ENCODE measurements at places on chromosomes 3 and 15.

DNA sequence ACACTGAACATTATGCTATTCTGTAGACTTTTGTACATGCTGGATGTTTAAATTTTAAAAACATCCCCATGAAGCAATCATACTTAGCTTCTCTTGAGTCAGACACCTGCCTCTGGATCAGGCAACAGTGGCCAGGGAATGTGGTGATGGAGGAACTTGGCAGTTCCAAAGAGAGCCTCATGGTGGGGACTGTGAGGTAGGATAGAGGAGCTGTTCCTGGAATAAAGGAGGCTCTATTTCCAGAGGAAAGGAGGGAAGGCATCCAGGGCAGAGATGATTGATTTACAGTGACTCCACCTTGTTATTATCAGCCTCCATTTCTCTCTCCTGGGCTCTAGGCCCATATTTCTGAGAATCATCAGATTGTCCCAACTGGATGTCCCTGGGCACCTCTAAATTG is 35.0 kb upstream of the ABHD17C start:
- DNase-seq, result no peak

GRCh38 chr15:35926007-35926380 is 380.0 kb upstream of the DPH6 start:
- no peak for DNase-seq

DNA sequence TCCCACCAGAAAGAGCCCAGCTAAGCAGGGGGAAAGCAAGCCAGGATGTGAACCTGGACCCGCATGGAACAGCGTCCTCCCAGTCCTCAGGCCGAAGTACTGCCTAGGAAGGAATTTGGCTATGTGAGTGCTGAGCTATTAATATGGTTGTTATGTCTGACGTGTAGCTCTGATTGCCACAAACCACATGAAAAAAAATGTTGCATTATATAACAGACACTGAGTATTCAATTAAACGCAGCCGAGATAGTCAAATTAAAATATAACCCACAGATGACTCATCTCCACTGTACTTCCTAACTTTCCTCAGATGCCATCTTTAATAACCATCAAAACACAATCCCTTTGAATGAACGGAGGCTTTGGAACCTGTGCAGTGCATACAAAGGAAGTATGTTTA is 111.1 kb downstream of the GABRB3 start:
- no peak for DNase-seq

- no peak for DNase-seq
These were observed 388.3 kb downstream of the FEZF2 start for GRCh38 chr3:61985020-61985419.

DNA sequence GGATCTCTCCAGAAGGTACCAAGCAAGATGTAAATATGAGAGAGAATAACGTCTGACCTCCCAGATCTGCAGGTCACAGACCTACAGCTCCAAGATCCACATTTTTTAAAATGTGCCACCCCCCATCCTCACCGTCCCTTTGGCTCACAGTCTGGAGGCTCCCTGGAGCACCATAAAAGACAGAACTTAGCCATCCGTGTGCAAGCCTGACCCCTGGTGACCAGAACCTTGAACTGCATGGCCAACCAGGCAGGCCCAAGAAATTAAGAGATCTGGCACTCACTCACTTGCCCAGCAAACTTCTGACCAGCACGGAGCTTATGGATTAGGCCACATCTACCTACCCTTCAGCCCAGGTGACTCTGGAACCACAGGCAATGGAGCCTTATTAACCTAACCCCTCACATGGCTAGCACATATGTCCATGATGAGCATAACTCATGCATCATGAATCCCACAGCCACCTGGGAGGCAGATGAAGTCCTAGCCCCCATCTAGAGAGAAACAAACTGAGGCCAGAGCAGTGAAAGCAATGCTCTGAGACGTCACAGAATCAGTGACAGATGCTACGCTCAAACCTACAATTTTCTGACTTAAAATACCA is 275.3 kb downstream of the UACA start:
- DNase-seq, result peak; percentile 88

DNA sequence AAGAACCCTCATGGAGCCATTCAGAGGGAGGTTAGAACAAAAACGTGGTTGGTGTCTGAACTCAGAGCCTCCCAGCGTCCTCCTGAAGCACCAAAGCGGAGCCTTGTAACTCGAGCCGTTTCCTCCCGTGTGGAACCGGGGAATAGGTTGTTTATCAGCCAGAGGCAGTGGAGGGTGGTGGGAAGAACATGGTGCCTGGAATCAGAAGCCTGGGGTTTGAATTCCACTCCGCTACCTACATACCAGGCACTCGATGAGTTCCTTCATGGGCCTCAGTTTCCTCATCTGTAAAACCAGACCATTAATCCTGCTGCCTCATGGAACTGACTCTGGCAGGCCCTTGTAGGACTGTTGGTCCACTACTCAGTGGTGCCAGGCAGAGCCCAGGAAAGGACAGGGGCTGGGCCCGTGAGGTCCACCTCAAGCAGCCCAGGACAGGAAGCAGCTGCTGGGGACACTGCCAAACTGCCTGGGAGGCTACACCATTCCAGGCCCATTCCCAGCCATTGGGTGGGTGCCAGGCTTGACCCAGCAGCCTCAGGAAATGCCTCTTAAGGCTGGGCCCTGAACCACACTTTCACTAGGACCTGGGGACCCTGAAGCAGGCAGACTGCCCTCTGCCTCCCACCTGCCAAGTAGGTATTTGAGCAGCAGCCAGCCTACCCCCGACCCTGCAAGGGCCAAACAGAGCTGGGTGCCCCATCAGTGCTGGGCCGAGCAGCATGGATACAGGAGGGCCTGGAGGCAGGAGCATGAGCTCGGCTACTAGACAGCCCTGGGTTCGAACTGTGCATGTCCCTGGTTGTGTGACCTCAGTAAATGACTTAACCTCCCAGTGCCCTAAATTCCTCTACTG is 33.4 kb downstream of the PRKCD start:
- DNase-seq, result peak; percentile 49

GRCh38 chr3:69838696-69839515 is 99.6 kb downstream of the MITF start:
- no peak for DNase-seq

- no peak for DNase-seq
These were observed 5.3 kb upstream of the ZNF770 start for GRCh38 chr15:34993412-34993811.

DNA sequence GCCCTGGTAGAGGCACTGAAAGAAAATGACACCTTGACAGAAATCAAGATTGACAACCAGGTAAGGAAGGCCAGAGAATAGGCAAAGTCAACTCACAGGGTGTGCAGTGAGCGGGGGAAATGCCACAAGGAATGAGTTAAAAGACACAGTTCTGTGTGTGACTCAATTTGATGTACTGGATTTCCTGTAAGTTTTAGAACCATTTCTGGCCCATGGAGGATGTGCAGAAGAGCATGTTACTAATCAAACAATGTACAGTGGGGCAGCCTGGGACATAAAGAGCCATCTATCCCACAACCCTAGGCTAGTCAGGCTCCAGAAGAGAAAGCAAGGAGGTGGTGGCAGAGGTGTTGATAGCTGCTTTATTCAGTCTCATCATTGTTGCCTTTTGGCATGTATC is 31.2 kb upstream of the TMOD3 start:
- no peak for DNase-seq

- DNase-seq, result no peak
These were observed 34.6 kb upstream of the CCDC66 start for GRCh38 chr3:56522374-56522773.

DNA sequence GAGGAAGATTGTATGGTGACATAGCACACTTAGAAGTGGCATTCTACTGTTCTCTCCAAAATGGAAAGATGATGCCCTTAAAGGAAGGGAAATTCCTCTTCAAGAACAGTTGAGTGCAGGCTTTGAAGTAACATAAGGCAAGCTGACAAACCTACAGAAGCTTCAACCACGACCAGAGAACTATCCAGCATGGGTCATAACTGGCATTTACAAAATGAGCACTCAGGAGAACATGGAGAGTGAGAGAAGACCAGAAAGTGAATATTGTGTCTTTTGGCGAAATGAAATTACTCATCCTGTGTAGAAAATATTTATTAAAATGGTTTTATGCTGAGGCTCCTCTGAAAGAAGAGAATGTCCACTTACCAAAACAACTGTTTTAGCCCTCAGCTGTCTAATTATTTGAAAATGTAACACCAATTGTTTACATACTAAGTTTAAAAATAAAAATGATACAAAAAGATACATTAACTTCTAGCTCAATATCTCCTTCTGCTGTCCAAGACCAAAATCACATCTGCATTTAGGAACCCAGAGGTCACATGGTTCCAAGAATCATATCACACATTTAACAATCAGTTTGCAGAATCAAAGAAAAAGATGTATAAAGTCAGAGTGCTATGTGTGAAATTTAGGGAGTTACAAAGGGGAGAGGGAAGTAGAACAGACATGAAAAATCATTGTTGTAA is 216.9 kb downstream of the ATP8B4 start:
- DNase-seq, result no peak

Measured in Karpas-422 (cell line).